ENCODE measurements at places on chromosomes 4 and X.

GRCh38 chr4:48509543-48509942 lies 19.5 kb downstream of the ZAR1 start:
- DNase-seq, result no peak

DNA sequence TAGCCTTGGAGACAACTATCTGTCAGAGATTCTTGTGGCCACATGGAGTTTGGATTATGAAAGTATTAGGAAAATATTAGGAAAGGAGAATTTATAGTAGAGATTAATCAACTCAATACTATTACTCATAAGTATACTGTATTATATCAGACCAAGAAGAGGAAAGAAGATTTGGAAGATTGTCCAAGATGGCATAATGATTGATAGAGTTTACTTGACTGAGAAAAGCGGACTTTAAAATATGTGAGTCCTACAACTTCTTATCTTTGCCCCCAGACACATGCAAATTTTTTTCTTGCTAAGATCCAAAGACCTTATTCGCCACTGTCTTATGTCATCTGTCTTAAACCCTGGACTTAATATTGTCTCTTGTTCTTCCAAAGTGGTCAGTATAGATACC lies 54.8 kb upstream of the SHISA3 start:
- DNase-seq, result no peak

DNA sequence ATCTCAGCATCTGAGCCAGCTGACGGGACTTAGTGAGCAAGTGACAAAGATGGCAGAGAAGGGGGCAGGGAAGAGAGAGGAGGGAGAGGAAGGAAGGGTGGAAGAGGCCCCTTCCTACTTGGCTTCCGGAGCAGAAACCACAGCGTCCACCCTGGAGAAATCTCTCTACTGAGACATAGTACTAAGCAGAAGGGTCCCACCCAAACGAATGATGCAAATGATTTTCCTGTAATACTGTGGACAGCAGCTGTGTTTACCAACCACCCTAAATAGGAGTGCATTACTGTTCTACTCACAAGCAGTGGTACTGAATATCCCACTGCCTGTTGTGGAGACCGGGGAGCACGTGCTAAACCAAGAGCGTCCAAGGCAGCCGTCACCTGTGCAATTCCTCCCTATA lies 29.4 kb downstream of the DTHD1 start:
- no peak for DNase-seq

DNA sequence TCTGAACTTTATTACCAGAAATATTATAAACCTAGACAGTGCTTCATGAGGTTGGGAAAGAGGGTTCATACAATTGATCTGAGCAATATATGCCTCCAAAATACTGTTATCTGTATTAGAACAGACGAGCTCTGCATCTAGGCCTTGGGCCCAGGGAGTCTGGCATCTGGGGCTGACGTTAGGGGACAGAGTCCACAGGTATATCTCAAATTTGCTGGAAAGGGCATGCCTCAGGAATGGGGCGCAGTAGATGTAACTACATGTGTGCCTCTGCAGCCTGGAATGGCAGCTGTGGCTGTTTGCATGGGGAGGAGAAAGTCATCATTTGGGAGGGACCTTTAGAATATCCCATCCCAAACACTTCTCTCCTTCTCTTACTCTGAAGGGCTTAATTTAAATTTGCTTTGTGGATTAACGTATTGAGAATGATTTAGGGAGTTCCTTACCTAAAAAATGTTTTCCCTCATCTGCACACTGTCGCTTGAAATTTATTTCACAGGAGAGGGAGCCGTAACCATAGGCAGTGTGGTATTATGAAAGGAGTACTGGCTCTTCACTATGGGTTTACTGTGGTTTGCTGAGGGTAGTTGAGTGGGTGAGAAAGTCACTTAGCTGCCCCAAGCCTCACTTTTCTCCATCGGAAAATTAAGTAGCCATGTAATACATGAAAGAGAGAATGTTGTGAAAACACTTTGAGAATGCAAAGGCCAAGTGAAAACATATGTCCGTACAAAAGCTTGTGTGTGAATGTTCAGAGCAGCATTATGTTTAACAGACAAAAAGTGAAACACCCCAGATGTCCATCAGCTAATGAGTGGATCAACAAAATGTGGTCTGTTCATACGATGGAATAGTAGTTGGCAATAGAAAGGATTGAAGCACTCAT lies 5.9 kb downstream of the ADD1 start:
- no peak for DNase-seq

- no peak for DNase-seq
These were observed 9.0 kb downstream of the KLHL8 start for GRCh38 chr4:87211249-87211952.

- DNase-seq, result no peak
These were observed 49.4 kb downstream of the ITIH6 start for GRCh38 chrX:54748626-54749025.
